Mesothelial cell of epicardium (in vitro differentiated cells): ENCODE measurements at places on chromosomes 6 and 20.
A peak's percentile ranks its signal among the peaks of the same experiment; 100 is the strongest.

- H3K36me3 ChIP-seq = no peaks in the 10 kb centered on the region
- no peaks in the 10 kb centered on the region for H3K27me3 ChIP-seq
- H3K4me1 ChIP-seq = peaks cover 42% of the 10 kb centered on the region
- H3K27ac ChIP-seq = no peak overlapping the region
Measured at GRCh38 chr20:10715035-10715434, 41.2 kb upstream of the JAG1 start.

GRCh38 chr6:159493898-159494585 lies 199.0 kb downstream of the SOD2 start:
- H3K27ac ChIP-seq = no peak overlapping the region
- no peak overlapping the region for H3K4me3 ChIP-seq
- H3K27me3 ChIP-seq = no peaks in the 10 kb centered on the region

GRCh38 chr6:56734335-56734734 lies 91.6 kb upstream of the DST start:
- peaks cover 2% of the 10 kb centered on the region for H3K36me3 ChIP-seq
- no peak for DNase-seq
- no peak overlapping the region for H3K4me3 ChIP-seq
- peaks cover 31% of the 10 kb centered on the region for H3K4me1 ChIP-seq

DNA sequence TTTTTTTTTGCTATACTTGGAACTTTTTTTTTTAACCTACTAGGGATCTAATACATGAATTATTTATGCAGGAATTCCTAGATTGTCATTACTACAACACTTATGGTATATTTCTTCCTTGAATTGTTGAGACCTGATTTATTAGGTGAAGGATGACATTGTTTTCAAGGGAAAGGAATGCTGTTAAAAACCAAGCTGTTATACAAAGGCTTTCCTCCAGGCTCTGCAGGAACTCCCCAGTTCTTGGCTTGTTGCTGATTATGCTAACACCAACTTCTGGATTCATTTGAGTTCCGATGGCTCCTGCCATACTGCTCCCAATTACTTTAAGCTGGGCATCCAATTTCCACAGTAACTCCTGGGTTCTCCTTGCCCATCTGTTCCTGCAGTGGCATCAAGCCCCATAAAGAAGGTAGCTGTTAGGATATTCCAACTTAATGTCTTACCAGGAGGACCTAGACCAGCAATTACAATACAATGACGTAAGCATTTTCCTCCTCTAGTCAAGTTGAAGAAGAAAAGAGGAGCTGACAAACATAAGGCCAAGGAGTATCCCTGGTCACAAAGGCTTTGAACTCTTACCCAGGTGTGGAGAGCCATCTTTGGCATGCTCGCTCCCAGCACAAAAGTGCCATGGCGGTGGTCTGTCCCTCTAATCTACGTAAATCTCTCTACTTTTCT lies 215.9 kb upstream of the AGPAT4 start:
- no peak for DNase-seq
- no peak overlapping the region for H3K27ac ChIP-seq
- no peaks in the 10 kb centered on the region for H3K36me3 ChIP-seq
- H3K4me1 ChIP-seq = peaks cover 4% of the 10 kb centered on the region
- no peak overlapping the region for H3K4me3 ChIP-seq

DNA sequence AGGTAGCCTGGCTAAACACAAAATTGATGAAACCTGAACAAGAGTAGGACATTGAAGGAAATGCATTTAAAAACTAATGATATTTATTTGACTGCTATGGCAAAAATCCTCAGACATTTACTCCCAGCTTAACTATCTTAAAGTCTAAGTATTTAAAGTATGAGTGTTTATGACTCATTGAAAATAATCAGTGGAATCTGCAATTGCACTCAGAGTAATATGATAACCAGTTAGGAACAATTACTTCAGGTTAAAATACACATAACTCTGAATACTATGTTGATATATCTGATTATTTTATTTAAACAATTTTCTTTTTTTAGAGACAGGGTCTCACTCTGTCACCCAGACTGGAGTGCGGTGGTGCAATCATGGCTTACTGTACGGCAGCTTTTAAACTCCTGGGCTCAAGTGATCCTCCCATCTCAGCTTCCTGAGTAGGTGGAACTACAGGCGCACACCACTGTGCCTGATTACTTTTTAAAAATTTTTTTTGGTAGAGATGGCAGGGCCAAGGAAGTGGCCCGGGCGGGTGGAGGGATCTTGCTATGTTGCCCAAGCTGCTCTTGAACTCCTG lies 43.9 kb downstream of the FILIP1 start:
- no peaks in the 10 kb centered on the region for H3K36me3 ChIP-seq
- no peak overlapping the region for H3K4me3 ChIP-seq
- no peaks in the 10 kb centered on the region for H3K27me3 ChIP-seq
- H3K27ac ChIP-seq = no peak overlapping the region
- no peak for DNase-seq
- peaks cover 5% of the 10 kb centered on the region for H3K4me1 ChIP-seq

GRCh38 chr20:20457392-20458126 lies 89.7 kb downstream of the INSM1 start:
- H3K4me3 ChIP-seq = no peak overlapping the region
- H3K27ac ChIP-seq = no peak overlapping the region

DNA sequence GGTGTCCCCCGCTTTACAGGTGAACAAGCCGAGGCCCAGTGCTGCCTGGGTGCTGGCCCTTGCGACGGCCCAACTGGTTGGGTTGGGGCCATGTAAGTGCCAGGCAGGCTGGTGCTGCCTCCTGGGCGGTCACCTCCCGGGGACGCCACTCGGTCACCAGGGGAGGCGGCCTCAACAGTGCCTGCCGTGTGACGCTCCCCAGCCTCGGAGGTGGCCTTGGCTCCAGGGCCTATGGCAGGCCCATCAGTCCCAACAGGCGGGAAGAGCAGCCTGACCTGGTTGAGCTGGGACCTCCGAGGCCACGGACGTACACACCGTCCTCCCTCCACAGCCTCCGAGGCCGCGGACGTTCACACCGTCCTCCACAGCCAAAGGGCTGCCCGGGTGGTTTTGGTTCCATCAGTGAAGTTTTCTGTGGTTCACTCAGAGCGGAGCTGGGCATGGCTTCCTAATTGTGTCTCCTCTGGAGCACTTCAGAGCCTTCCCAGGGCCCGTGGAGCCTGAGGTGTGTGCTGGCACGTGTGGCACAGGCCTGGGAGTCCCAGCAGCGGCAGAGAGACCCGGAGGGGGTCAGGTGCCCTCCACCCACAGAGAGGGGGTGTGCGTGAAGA lies 19.3 kb upstream of the SLCO4A1 start:
- no peaks in the 10 kb centered on the region for H3K27me3 ChIP-seq
- peaks cover 29% of the 10 kb centered on the region for H3K4me1 ChIP-seq
- peak overlapping the region; percentile 98 for H3K27ac ChIP-seq
- H3K36me3 ChIP-seq = no peaks in the 10 kb centered on the region

DNA sequence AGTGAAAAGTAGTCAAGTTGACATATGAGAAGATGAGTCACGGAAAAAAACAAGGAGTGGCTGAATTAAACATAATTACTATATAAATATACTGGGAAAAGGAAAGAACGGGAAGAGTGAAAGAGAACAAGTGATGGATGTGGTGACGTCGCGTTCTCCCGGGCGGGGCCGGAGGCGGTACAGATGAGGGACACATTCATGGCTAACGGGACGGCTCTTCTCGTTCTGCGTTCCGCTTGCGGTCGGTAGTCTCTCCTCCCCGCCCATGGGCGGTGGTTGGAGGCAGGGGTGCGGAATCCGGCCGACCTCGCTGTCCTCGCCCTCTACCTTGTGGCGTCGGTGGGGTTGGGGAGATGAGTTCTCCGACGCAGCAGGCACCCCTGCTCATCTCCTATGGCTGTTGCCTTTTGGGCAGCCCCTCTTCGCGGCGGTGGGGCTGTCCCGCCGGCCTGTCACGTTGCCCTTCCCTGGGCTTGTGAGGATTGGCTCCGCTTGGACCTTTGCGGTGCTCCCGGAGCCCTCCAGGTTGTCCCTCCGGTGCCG lies 22.5 kb downstream of the HLA-G start:
- no peaks in the 10 kb centered on the region for H3K36me3 ChIP-seq
- peaks cover 78% of the 10 kb centered on the region for H3K27me3 ChIP-seq
- H3K27ac ChIP-seq = no peak overlapping the region
- DNase-seq = no peak

GRCh38 chr6:149939909-149940671 lies 1.7 kb upstream of the ULBP2 start:
- no peak for DNase-seq
- H3K36me3 ChIP-seq = no peaks in the 10 kb centered on the region
- H3K4me3 ChIP-seq = peak overlapping the region; percentile 38
- H3K27me3 ChIP-seq = peaks cover 94% of the 10 kb centered on the region
- H3K4me1 ChIP-seq = peaks cover 18% of the 10 kb centered on the region
- H3K27ac ChIP-seq = no peak overlapping the region

DNA sequence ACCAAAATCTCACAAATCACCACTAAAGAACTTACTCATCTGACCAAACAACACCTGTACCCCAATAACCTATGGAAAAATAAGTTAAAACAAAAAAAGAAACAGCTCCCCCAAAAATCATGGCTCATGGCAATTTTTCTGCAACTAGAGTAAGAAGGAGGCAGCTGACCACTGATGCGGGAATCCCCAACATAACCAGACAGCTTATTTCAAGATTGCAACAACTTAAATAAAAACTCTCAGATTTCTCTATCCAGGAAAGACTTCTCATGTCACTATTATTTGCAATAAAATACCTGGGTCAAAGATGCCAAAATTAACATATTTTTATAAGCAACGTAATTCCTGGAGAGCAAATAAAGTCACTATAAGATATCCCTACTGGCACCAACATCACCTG lies 128.1 kb upstream of the LY86 start:
- H3K36me3 ChIP-seq = no peaks in the 10 kb centered on the region
- no peak overlapping the region for H3K4me3 ChIP-seq
- no peak overlapping the region for H3K27ac ChIP-seq
- H3K4me1 ChIP-seq = no peaks in the 10 kb centered on the region
- DNase-seq = no peak

- no peaks in the 10 kb centered on the region for H3K36me3 ChIP-seq
- no peak overlapping the region for H3K4me3 ChIP-seq
- peaks cover 65% of the 10 kb centered on the region for H3K4me1 ChIP-seq
- no peak for DNase-seq
Measured at GRCh38 chr6:56370127-56370540, 122.8 kb upstream of the COL21A1 start.

GRCh38 chr6:501891-502601 lies 110.5 kb downstream of the IRF4 start:
- no peaks in the 10 kb centered on the region for H3K27me3 ChIP-seq
- no peak overlapping the region for H3K4me3 ChIP-seq

- no peaks in the 10 kb centered on the region for H3K36me3 ChIP-seq
- no peaks in the 10 kb centered on the region for H3K4me1 ChIP-seq
- H3K4me3 ChIP-seq = no peak overlapping the region
- no peak overlapping the region for H3K27ac ChIP-seq
- DNase-seq = no peak
Measured at GRCh38 chr6:14540276-14540675, 422.7 kb downstream of the CD83 start.

GRCh38 chr20:59217173-59217572 lies 53.6 kb downstream of the ZNF831 start:
- no peak overlapping the region for H3K4me3 ChIP-seq
- no peaks in the 10 kb centered on the region for H3K36me3 ChIP-seq
- peaks cover 50% of the 10 kb centered on the region for H3K4me1 ChIP-seq
- H3K27me3 ChIP-seq = peaks cover 8% of the 10 kb centered on the region
- no peak overlapping the region for H3K27ac ChIP-seq

DNA sequence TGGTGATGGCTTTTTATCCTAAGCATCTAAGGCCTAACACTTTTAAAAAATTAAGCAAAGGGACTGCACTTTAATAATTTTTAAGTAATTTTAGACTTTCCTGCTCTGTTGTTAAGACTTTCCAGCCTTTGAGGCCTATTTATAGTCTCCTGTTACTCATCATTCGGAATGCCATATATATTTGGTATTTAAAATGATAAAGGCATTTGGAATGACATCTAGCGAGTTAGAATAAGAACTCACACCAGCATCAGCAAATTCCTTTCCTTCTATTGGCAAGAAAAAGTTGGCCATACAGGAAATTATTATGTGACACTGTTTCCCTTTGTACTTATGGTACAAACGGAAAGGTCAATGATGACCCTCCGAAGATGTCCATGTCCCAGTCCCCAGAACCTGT lies 88.1 kb upstream of the STMND1 start:
- no peak overlapping the region for H3K4me3 ChIP-seq
- H3K4me1 ChIP-seq = peaks cover 6% of the 10 kb centered on the region
- no peak for DNase-seq
- H3K36me3 ChIP-seq = peaks cover 1% of the 10 kb centered on the region
- H3K27me3 ChIP-seq = no peaks in the 10 kb centered on the region

GRCh38 chr20:23407781-23408464 lies 13.4 kb downstream of the NAPB start:
- peaks cover 19% of the 10 kb centered on the region for H3K4me1 ChIP-seq
- no peak overlapping the region for H3K27ac ChIP-seq
- no peak overlapping the region for H3K4me3 ChIP-seq

DNA sequence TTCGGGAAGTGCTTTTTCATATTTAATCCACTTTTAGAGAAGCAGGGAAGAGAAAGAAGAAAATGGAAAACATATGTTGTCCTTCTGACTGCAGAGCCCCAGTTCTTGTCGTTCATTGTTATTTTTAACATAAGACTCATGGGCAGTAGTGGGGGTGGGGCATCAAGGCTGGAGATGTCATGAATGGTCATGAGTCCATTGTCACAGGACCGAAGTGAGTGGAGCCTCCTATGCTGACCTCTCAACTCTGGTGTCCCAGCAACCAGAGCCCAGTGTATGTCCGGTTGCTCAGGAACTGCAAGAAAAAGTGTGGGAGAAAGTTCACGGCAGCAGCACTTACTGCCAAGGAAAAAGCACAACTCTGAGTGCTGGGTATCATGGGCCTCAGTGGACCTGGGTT lies 108.6 kb downstream of the BANF2 start:
- no peak for DNase-seq
- H3K4me3 ChIP-seq = no peak overlapping the region
- H3K27me3 ChIP-seq = no peaks in the 10 kb centered on the region
- peak overlapping the region; percentile 90 for H3K27ac ChIP-seq
- peaks cover 40% of the 10 kb centered on the region for H3K4me1 ChIP-seq

GRCh38 chr20:59289994-59290393 lies 10.4 kb upstream of the EDN3 start:
- no peak for DNase-seq
- H3K27ac ChIP-seq = no peak overlapping the region
- no peak overlapping the region for H3K4me3 ChIP-seq
- peaks cover 13% of the 10 kb centered on the region for H3K4me1 ChIP-seq
- H3K36me3 ChIP-seq = no peaks in the 10 kb centered on the region
- peaks cover 72% of the 10 kb centered on the region for H3K27me3 ChIP-seq

- no peak for DNase-seq
- no peak overlapping the region for H3K4me3 ChIP-seq
- no peak overlapping the region for H3K27ac ChIP-seq
Measured at GRCh38 chr20:48706116-48706656, 121.6 kb downstream of the PREX1 start.

DNA sequence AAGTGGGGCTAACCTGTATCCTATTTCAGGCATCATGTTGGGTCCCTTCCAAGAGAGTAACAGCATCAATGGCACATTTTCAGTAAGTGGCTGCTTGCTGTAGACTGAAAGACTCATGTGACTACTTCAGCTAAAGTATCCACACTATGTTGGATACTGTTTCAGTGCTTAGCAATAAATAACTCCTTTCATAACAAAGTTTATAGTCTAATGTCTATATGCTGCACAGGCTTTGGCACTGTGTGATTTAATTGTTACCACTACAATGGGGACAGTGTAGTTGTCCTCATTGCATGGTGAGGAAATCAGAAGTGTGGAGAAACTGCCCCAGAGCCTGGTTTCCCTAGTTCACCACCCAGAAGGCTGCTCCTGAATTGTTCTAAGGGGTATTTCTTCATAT lies 318.0 kb upstream of the PTCHD4 start:
- no peak overlapping the region for H3K27ac ChIP-seq
- no peaks in the 10 kb centered on the region for H3K36me3 ChIP-seq
- peaks cover 9% of the 10 kb centered on the region for H3K4me1 ChIP-seq
- no peaks in the 10 kb centered on the region for H3K27me3 ChIP-seq

- DNase-seq = no peak
- H3K36me3 ChIP-seq = no peaks in the 10 kb centered on the region
- no peaks in the 10 kb centered on the region for H3K27me3 ChIP-seq
- H3K4me3 ChIP-seq = no peak overlapping the region
Measured at GRCh38 chr6:41487860-41488432, 58.2 kb upstream of the FOXP4 start.
